ENCODE measurements at places on chromosomes 6 and 20.

- DNase-seq, result no peak
Observed at GRCh38 chr6:123838505-123839234, 35.0 kb downstream of the NKAIN2 start.

DNA sequence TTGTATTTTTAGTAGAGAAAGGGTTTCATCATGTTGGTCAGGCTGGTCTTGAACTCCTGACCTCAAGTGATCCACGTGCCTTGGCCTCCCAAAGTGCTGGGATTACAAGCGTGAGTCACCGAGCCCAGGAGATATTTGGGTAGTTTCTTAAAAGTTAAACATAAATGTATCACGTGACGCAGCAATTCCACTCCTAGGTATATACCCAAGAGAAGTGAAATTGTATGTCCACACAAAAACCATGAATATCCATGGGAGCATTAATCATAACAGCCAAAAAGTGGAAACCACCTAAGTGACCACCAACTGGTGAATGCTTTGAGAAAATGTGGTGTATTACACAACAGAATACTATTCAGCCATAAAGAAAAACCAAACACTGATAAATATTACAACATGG lies 164.8 kb downstream of the MRPL14 start:
- no peak for DNase-seq

DNA sequence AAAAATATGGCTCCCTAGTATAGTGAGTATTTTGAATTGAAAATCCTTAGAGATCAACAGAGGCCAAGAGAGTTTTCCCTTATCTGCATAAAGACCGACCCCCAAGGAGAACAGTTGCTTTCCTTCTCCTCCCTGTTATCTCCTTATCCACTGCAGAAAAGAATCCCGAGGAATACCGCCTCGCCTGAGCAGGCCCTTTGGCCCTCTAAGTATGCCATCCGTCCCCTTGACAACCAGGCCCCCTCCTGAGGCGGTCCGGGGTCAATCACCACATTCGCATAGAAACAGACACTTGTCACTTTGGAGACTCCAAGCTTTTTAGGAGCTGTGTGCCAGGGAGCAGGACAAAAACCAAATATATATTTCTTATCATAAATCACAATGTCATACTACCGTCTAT lies 15.9 kb upstream of the GGTLC1 start:
- no peak for DNase-seq

DNA sequence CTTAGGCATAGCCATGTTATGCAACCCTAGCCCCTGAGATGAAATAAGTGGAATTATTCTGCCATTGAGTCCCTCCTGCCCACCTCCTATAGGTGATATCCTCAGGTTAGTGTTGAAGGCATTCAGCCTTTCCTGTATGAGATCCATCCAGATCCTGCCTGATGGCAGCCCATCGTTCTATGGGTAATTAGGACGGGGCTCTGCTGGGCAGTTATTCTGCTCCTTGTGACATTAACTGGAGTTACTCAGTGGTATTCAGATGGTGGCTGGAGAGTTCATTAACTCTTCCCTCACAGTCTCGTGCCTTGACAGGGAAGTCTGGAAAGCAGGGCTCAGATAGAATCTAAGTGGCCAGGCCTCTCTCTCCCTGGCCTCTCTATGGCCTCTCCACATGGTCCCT lies 9.3 kb upstream of the GMDS start:
- no peak for DNase-seq

DNA sequence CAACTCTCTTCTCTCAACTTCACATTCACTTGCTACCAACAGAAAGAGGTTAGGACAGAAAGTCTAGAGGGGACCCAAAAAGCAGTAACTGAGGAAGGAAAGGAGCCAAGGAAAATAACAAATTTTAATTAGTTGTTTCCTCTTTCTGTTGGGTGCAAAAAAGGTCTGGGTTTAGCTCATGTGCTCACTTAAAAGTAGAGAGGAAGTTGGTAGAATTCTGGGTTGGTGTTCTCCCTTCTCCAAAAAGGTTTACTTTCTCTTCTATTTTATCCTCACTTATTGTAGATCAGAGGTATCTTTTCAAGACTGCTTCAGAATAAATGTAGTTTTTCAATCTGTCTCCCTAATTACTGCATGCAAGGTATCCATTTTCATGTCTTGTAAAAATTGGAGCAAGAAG lies 42.8 kb downstream of the MAP3K7 start:
- no peak for DNase-seq

- peak; percentile 99 for DNase-seq
Observed at GRCh38 chr20:19757487-19758132, 448 bp upstream of the RIN2 start.

DNA sequence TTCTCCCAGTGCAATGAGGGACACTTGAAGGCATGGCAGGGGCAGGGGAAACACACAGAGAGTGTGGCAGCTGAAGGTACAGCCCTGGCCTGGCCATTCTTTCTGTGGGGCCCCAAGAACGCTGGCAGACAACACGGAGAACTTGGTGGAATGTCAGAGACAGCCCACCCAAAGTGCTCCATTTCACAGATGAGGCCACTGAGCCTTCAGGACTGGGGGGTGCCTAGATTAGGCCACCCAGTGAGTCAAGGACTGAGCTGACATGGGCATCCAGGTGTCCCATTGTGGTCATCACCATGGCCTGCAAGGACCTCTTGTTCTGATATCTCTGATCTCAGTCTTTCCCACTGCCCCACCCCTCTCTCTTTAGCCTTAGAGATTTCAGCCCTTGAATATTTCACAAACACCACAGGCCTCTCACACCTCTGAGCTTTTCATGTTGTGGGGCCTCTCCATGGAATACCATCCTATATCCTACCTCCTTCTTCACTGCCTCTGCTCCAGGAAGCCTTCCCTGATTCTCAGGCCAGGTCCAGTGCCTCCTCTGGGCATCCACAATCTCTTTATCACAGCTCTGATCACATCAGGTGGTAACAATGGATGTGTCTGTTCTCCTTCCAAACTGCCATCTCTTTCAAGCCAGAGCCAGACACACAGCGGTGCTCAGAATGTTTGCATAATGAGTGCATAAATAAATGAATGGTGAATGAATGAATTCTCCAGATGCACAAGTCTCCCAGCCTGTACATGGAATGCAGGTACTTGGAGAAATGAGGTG lies 2.0 kb upstream of the RSPO4 start:
- no peak for DNase-seq

DNA sequence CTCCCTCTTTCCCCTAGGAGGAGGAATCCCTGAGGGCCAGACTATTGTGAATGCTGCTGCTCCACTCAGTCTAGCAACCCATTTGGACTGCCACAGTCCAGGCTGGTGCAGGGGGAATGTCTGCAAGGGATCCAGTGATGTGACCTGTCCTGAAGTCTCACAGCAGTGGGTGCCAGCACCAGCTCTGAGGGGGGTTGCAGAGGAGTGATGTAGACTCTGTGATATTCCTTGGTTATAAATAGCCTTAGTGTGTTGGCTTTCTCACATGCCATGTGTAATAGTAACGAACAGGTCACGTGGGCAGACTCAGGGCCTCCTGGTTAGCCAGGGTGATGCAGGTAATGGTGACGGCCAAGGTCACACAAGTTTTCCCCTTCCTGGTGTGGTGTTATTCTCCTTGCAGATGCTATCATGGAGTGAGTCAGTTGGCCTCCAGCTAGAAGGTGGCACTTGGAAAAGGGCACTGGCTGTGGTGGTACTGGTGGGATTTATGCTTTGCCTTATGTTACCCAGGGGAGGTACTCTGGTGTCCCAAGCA lies 404.4 kb downstream of the UTRN start:
- DNase-seq, result no peak

DNA sequence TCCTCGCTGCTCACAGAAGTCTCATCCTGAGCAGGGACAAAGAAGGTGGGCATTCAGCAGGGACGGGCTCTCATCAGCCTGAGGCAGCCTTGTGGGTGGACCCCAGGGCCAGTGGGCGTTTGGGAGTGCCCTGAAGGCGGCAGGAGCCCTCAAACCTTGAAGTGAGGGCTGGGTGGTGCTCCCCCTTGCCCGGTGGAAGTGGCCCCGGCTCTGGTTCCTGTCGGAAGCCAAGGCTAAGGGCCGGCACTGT lies 110.5 kb downstream of the NOL4L start:
- DNase-seq, result no peak

- no peak for DNase-seq
Observed at GRCh38 chr6:159828074-159828473, 28.0 kb downstream of the PNLDC1 start.

GRCh38 chr20:47195573-47195972 lies 160.9 kb downstream of the ZMYND8 start:
- no peak for DNase-seq

- DNase-seq, result no peak
Observed at GRCh38 chr20:31967830-31968249, at the start of gene XKR7. TSS of gene XKR7 (plus strand) at chr20:31968151. CDS start at chr20:31968176, 25 bp downstream.

DNA sequence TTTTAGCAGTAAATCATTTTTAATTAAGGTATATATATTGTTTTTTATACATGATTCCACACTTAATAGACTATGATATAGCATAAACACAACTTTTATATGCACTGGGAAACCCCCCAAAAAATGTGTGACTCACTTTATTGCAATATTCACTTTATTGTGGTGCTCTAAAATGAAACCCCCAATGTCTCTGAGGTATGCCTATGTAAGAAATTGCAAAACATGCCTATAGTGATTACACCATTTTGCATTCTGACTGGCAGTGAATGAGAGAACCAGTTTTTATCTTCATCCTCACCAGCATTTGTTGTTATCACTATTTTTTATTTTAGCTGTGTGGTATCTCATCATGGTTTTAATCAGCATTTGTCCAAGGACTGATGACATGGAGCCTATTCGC lies 8.5 kb upstream of the CST11 start:
- DNase-seq, result no peak

DNA sequence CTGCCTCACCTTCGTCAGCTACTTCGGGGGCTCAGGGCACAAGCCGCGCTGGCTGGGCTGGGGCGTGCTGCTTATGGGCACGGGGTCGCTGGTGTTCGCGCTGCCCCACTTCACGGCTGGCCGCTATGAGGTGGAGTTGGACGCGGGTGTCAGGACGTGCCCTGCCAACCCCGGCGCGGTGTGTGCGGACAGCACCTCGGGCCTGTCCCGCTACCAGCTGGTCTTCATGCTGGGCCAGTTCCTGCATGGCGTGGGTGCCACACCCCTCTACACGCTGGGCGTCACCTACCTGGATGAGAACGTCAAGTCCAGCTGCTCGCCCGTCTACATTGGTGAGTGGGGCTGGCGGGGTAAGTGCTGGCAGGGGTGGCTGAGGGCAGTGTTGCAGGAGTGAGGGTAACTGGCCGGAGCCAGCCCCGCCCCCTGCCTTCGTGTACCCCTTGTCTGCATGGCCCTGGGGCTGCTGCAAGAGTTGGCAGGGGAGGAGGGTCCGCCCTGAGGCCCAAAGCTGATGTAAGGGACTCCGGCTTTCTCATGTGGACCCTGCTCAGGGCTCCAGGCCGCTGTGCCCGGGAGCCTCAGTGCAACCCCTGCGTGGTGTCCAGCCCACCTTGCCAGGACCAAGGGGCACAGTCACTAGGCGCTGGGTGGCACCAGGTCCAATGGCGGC lies 14.8 kb downstream of the SLCO4A1 start:
- DNase-seq, result no peak

- DNase-seq, result no peak
Observed at GRCh38 chr20:13277663-13278295, 56.7 kb downstream of the ISM1 start.

DNA sequence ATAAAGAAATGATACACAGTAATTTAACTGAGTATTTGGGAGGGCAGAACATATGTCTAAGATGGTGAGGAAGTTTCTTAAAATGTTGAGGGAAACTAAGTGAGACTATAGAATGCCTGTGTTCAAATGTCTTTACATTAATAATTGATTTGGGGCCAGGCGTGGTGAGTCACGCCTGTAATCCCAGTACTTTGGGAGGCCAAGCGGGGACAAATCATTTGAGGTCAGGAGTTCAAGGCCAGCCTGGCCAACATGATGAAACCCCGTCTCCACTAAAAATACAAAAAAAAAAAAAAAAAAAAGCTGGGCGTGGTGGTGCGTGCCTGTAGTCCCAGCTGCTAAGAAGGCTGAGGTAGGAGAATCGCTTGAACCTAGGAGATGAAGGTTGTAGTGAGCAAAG lies 66.7 kb downstream of the THEMIS start:
- no peak for DNase-seq

GRCh38 chr20:15200147-15200565 lies 862.7 kb upstream of the FLRT3 start:
- DNase-seq, result no peak

DNA sequence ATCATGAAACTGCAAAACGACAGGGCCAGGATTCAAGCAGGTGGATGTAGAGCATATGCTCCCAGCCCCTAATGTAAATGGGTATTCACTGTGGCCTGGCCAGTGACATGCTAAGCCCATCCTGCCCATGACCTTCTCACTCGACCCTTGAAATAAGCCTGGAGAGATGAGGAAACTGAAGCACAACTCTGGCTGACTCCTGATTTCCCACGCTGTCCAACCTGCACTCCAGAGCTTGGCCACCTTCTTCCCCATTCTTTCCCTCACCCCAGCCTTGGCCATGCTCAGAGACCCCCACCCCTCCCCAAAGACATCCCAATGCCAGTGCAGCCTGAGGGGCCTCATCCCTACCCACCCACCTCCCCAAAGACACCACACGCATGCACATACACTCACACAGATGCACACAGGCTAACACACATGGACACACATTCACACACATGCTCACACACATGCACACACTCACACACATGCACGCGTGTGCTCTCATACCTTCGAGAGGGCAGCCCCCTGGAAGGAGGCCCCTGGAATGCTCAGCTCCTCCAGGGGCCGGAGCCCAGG lies 12.4 kb downstream of the TFEB start:
- no peak for DNase-seq

DNA sequence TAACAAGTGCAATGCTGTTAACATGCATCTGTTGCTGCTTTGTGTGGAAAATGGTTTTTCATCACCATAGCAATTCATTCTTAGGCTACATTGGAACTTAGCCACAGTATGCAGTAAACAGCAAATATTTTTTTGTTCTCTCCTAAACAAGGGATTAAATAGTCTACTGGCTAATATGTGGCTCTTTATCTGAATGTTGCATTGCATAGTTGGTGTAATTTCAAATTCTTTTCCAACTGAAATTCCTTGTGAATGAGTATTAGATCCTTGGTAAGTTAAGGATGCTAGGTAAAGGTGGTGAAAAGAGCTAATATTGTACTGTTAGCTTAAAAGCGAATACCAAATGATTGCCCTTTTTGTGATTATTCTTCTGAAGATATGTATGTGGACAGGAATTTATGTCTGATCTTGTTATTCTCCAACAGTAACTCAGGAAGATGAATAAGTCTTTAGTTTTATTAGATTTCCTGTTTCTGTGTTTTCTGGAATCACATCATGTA lies 958 bp downstream of the MLIP start:
- DNase-seq, result no peak

GRCh38 chr20:17641993-17642392 lies 40.0 kb downstream of the RRBP1 start:
- DNase-seq, result no peak

GRCh38 chr6:166262743-166263515 lies 45.3 kb downstream of the PRR18 start:
- DNase-seq, result no peak

GRCh38 chr6:98957450-98957849 lies 9.7 kb upstream of the FBXL4 start:
- no peak for DNase-seq

GRCh38 chr6:56539527-56540105 lies 103.1 kb downstream of the DST start:
- DNase-seq, result no peak

Data from HuH-7 (cell line).